ENCODE measurements at places on chromosomes 5 and 9.

DNA sequence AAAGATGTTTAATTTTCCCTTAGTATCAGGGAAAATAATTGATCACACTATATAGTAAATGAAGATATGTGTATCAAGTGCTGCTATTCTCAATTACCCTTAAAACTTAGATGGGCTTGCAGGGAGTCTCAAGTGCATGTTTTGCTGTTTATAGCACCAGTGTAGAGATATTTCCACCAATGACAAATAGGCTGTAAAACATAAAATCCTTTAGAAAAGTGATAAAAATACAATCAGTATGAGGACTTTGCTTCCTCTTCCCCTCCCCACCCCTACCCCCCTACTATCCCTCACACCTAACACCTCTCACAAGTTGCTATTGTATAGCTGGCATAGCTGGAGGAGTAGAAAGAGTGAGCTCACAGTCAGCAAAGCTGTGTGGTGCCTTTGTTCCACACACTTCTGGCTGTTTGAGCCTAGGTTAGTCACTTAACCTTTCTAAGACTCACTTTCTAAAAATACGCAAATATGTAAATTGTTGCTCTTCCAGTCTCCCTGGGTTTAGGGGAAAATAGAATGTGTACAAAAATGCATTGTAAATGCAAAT, 93.1 kb downstream of the PDE4D start:
- no peak for DNase-seq

DNA sequence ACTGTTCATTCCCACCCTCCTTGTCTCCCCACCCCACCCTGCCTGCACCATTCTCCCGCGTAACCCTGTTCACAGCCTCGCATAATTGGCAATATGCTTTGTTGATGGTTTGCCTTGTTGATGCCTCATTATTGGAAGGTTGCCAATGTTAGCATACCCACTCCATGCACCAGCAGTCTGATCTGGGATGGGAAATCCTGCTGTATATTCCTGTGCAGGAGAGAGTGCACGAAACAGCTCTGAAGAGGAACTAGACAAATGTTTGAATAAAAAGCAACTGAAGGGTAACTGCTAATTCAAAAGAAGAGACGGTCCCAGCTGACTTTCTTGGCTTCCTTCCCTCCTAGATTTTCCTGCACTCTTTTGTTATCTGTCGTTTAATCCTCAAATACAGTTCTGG, 271.7 kb upstream of the TLE4 start:
- no peak for DNase-seq

GRCh38 chr5:108911055-108911454, 163.4 kb downstream of the FER start:
- DNase-seq, result no peak

DNA sequence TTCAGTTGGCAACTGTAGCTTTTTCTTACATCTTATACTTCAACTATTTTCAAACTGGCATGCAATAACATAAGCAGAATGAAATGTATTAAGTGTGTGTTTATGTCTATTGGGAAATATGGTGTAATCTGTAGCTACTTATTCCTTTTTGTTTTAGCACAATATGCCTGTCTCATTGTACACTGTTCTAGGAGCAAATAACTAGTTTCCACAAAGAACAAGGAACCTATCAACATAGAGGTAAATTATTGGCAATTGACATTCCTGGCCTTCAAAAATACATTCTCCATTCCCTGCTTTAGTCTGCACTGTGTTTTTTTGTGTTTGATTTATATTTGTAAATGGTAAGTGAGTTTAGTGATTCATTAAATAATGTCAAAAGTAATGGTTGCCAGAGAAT, 75.7 kb downstream of the FBXL7 start:
- no peak for DNase-seq

- no peak for DNase-seq
Observed at GRCh38 chr5:81802020-81802419, 51.1 kb upstream of the SSBP2 start.

DNA sequence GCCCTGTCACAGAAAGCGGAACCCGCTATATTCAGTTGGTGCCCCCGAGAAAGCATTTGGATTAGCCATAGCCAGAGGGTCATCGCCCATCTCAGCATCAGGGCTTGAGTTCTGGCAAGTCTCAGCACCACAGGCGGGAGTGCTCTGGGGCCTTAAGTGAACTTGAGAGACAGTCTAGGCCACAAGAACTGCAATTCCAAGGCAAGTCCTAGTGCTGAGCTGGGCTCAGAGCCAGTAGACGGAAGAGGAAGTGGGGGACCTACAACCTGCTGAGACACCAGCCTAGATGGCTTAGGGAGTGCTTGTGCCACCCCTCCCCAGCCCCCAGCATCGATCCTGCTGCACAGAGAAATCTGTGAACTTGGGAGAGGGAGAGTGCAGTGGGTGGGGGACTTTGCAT, 594.9 kb downstream of the CCDC171 start:
- DNase-seq, result no peak

DNA sequence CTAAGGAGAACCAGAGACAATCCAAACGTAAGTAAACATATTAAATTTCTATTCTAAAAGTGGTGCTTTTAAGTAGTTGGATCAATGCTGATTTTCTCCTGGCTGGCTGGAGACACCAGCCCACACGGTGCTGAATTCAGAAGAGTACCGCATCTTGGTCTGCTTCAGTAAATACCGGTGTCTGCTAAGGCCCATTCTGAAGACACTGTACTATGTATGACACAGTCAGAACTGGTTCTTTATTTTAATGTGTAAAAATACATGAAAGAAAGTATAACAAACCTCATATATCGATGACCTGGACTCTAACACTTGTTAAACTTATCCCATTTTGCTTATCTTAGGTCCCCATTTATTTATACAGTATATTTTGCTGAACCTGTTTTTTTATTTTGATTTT, 32.8 kb downstream of the RAPGEF1 start:
- no peak for DNase-seq

GRCh38 chr5:166117072-166118066, 2174.1 kb upstream of the WWC1 start:
- DNase-seq, result no peak

GRCh38 chr5:23260621-23261020, 246.8 kb upstream of the PRDM9 start:
- DNase-seq, result no peak

GRCh38 chr9:78900500-78900899, 603.6 kb downstream of the PSAT1 start:
- DNase-seq, result no peak

DNA sequence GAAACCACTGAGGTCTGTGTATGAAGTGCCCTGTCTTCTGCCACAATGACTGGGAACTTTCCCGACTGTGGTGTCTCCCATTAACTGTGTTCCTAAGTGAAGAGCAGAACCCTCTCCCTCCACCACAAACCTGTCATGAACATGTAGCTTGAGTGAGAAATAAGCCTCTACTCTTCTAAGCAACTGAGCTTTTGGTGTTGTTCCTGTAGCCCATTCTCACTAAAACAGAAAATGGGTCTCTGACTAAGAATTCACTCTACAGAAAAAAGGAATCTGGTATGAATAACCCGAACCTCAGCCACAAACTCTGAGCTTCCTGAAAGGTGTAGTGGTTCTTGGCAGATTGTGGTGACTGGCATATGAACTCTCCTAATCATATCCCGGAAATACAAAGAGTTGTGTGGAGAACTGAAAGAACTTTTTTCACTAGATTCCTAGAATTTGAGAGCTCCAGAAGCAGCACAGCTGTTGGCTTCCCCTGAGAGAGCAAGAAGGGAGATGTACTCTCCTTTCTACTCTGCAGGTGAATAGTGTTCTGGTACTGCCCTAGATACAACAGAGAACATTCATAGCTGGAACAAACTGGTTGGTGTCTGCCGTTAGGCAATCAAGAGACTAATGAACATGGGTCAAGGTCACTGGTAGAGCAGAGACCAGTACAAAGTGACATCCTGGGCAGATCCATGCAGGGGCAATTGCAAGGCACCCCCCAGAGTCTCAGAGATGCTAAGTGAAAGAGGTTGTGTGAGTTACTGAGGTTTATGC, 283.8 kb downstream of the PDE4D start:
- DNase-seq, result no peak

DNA sequence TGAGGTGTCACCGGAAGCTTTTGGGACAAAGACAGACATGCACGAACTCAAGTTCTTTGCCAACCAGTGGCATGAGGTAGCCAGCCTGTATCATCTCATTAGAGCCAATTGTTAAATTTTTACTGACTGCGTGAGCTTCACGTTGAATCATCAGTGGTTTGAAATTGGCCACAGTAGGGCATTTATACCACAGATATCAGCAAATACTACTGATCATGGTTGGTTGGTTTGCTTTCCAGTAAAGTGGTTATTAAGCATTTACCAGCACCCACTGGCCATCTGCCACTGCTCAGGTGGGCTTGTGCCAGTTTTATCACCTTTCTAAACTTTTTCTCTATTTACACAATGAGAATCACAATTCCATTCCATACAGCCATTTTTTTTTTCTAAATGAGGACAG, 28.4 kb upstream of the SHC3 start:
- no peak for DNase-seq

DNA sequence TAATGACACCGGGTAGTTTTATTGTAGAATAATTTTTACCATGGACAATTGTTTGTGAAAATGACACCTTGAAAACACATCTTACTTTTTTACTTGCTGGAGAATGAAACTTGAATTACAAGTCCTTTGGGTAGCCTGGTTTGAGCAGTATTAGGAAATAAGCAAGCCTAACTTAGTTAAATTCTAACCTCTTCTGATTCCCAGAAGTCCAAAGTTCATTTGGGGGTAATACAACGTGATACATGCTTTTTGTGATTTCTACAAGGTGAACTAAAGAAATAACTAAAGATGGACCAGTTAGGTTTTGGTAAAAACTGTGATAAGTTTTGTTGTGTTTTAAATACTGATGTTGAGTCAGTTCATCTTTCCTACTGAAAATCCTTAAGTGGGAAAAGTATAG, 135.4 kb upstream of the DMRT1 start:
- DNase-seq, result no peak

- DNase-seq, result peak; percentile 47
Observed at GRCh38 chr5:73447530-73448462, 781 bp downstream of the FOXD1 start.

GRCh38 chr5:79990598-79991507, at the start of gene MTX3:
Gene MTX3 (minus strand): TSS chr5:79991262. CDS start chr5:79991238, 24 bp downstream.
- peak; percentile 67 for DNase-seq

GRCh38 chr9:22446950-22447617, 460 bp downstream of the DMRTA1 start:
- no peak for DNase-seq

- no peak for DNase-seq
Observed at GRCh38 chr5:55855509-55855908, 4.4 kb downstream of the IL31RA start.

- no peak for DNase-seq
Observed at GRCh38 chr5:36662291-36662851, 56.0 kb downstream of the SLC1A3 start.

DNA sequence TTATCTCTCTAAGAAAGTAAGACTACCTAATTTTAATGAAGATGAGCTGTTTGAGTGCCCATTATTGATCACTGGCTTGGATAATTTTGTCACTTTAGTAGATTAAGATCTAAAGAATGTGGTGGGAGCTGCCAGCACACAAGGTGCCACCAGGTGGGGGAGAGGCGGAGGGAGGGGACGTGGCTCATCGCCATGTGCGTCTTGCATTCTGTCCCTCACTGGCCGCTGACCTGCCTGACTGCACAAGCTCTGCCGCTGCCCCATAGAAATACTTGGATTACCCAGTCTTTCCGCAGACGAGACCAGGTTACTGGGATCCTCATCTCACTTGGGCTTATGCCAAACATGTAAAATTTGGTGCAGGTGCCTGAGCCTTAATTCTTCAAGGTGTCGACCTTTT, 37.6 kb downstream of the RHOBTB3 start:
- no peak for DNase-seq

DNA sequence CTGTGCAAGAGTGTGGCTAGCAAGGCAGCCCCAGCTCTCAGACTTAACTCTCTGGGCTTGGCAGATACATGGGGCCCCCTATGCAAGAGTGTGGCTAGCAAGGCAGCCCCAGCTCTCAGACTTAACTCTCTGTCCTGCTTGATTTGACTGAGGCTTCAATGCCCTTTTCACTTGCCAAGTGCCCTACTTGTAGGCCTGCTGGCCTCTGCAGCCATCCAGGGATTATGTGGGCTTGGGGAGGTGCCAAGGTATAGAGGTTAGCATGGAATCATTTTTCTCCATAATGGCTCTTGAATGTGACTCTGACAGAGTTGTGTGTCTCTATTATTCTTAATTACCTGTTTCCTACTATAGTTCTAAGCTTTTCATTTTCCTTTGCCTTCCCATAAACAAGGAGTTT, 115.5 kb upstream of the RUSC2 start:
- DNase-seq, result no peak

- no peak for DNase-seq
Observed at GRCh38 chr9:16901590-16901989, 31.1 kb upstream of the BNC2 start.

- DNase-seq, result no peak
Observed at GRCh38 chr5:3105581-3105980, 354.1 kb upstream of the IRX2 start.

- DNase-seq, result no peak
Observed at GRCh38 chr5:15806613-15807012, 306.6 kb downstream of the FBXL7 start.

DNA sequence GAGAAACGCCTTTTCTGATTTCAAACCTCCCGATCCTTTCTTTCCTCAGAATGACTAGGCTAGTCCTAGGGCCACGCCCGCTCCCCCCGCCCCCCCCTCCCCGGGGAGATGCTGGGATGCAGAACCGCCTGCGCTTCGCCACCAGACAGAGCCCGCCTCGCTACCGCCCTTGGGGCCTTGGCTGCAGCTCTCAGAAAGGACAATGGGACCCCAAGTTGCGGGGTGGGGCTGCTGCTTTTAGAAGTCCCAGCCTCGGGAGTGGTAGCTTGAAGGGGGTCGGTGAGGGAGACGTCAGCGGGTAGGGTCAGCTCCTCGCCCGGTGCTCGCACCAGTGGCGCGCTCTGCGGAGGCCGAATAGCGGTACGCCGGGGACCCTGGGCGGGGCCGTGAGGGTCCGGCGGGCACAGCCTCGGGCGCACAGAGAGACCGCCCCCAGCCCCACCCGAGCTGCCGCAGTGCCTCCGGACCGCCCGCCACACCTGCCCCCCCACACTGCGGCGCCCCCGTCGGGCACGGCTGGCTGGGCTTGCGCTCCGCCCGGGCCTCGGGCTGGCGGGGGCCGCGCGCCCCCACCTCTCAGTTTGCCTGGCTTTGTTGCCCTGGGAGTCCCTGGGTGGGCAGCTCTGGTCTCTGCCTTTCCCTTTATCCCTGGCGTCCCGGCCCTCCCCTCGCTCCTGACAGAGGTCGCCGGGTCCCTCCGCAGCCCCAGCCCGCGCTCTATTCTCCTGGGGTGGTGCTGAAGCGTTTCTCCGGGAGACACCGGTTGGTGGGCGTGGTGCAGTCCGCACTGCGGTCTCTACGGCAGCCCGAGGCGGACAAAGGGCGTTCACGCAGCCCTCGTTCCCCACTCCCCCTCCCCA, 1.2 kb downstream of the MAP1B start:
- DNase-seq, result no peak
